Stomach (tissue), 19 donors: ENCODE measurements at places on chromosomes 2 and 18.
A peak's percentile ranks its signal among the peaks of the same experiment; 100 is the strongest.

DNA sequence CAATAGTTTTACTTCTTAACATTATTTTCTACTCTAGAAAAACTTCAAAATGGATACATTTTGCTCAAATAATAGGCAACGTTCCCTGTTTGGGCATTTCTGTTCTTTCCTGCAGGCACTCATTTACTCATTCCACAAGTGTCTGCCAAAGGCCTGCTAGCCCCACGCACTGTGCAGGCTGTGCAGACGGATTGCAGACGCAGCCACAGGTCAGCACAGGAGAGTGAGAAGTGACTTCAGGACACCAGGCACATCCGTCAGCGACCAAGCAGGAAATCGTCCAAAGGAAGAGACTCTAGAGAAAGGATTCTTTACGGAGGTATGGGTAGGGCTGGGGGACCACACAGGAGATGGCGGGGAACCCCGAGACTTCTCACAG, 103.0 kb upstream of the AGAP1 start:
- DNase-seq, result no peak

DNA sequence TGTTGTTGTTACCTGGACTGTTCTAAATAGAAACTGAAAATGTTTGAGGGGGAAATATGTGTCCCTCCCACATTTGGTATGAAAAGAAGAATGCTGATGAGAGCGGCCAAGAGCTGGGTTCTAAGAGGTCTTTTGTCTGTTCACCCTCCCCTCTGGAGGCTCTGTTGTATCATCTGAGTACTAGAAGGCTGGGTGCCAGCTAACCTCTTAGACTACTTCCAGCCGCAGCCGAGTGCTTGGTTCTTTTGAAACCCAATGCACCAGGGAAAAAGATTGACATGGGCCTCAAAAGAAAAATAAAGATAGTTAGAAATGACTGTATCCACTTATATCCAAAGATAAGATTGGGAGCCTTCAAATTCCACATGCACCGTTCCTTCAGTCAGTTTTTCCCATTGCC, 255.9 kb downstream of the TXNL1 start:
- no peak for DNase-seq

- no peak for DNase-seq
Measured at GRCh38 chr2:206670531-206671319, 28.4 kb downstream of the FAM237A start.

- no peak for DNase-seq
Measured at GRCh38 chr2:201058914-201059313, 12.6 kb downstream of the HYCC2 start.

GRCh38 chr18:37483984-37484819, 81.4 kb downstream of the CELF4 start:
- DNase-seq, result no peak

DNA sequence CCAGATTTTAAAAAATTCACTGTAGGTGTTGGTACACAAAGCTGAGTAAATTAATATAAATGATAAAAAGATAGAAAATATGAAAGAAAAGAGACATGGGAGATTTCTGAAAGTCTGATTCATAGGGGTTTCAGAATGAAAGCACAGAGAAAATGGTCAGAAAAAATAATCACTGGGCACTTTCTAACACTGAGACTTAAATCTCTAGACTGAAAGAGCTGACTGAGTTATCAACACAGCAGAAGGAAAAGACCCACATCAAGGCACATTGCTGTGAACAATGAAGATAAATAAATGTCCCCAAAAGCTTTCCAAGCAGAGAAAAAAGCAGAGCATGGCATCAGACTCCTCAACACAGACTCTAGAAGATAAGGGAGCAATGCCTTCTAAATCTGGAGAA, 277.2 kb downstream of the BCL2 start:
- DNase-seq, result no peak

- DNase-seq, result peak; percentile 90
Measured at GRCh38 chr2:240596491-240596931, 10.0 kb downstream of the CAPN10 start.

DNA sequence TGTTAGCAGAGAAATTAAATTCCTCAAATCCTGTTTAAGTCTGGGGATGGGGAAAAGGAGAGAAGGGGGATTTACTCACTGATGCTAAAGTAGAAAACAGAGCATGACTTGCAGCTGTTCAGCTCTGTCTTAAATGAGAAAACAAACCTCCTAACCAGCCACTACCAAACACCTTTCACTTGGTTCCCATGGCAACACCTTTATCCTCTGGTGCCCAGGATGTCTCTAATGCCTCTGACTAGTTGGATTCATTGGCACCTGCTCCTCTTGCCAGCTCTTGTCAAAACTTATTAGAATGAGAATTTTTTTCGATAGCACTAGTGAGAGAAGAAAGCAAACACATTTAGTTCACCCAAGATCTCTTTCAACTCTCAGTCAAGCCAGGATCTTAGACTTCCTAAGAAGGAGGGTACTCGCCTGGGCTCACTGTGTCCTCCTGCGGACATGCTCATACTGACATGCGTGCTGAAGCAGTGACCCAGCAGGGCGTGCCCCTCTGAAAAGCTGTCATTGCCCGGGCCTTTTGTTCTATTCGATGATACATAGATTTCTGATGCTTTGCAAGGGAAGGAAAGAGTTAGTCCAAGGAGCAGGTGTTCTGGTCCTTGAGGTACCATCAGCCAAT, 656.0 kb upstream of the CELF4 start:
- DNase-seq, result no peak

DNA sequence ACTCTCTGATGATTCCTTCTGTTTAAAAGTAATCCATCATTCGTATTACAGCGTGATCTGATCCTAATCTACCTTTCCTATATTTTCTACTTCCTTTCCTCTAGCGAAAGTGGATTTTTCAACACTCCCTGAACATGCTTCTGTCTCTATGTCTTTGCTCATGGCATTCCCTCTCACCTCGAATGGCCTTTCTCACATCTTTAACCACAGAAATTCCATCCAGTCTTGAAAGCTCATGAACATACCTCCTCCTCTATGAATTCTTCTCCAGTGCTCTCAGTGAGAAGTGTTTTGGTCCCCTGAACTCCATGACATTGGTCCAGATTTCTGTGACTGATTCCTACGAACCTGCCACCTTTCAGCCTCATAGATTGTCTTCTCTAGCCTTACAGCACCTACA, 323.2 kb downstream of the RAD51AP2 start:
- no peak for DNase-seq
